PC-3 (cell line): ENCODE measurements at places on chromosomes 1 and 21. TPM values are rescaled to one million over a fixed set of nuclear protein-coding genes. Genes with fewer than 3 reads are reported as not detected.

LRRC8C gene
- 3.4 and 4.3 TPM in 2 replicates for total RNA-seq

DNA sequence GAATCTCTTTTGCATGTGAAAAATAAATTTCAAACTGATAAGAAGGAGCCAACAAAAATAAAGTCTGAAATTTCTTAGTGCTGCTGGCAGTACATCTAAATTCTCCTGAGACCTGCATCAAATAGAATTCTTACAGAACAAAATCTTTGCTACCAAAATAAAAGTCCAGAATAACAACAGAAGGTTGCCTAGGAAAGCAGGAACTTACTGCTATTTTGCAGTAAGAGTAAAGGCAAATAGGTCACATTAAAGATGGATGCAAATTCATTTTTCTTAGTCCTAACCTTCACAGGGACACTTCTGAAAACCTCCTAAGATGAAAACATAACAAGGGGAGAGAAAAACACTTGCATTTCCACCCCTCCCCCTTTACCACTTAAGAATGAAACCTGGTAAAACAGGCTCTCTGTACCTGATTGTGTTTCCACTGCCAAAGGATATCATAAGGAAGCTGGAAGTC lies 59.0 kb downstream of the RUSC1 start:
- H3K36me3 ChIP-seq: peaks cover 29% of the 10 kb centered on the region
- peak; percentile 10 for DNase-seq
- H3K4me1 ChIP-seq: no peaks in the 10 kb centered on the region
- H3K27me3 ChIP-seq: no peaks in the 10 kb centered on the region
- H3K4me3 ChIP-seq: no peak overlapping the region

GRCh38 chr1:240942901-240943300 lies 330.9 kb upstream of the GREM2 start:
- H3K27me3 ChIP-seq: peaks cover 42% of the 10 kb centered on the region
- H3K4me3 ChIP-seq: no peak overlapping the region
- no peak for DNase-seq
- H3K27ac ChIP-seq: no peak overlapping the region
- peaks cover 7% of the 10 kb centered on the region for H3K36me3 ChIP-seq

GRCh38 chr1:200378096-200378495 lies 31.7 kb downstream of the ZNF281 start:
- DNase-seq: no peak
- H3K4me1 ChIP-seq: peaks cover 63% of the 10 kb centered on the region
- H3K27ac ChIP-seq: 0 out of 2 replicates have a peak overlapping the region, but pooled peaks have one; percentile 73
- H3K27me3 ChIP-seq: no peaks in the 10 kb centered on the region
- no peak overlapping the region for H3K4me3 ChIP-seq
